Stimulated activated effector memory CD8-positive, alpha-beta T cell treated with anti-CD3 and anti-CD28 coated beads, Interleukin-12 subunit alpha, Interleukin-12 subunit beta, amount 100 ng/mL, for 72 hours (primary cell): ENCODE measurements at places on chromosomes 6 and 20.

GRCh38 chr6:16872543-16873235, 111.4 kb upstream of the ATXN1 start:
- DNase-seq: no peak

GRCh38 chr20:20261159-20261558, 106.7 kb upstream of the INSM1 start:
- DNase-seq: no peak

- DNase-seq: no peak
These were observed 11.4 kb downstream of the ANKS1A start for GRCh38 chr6:34900321-34901031.

DNA sequence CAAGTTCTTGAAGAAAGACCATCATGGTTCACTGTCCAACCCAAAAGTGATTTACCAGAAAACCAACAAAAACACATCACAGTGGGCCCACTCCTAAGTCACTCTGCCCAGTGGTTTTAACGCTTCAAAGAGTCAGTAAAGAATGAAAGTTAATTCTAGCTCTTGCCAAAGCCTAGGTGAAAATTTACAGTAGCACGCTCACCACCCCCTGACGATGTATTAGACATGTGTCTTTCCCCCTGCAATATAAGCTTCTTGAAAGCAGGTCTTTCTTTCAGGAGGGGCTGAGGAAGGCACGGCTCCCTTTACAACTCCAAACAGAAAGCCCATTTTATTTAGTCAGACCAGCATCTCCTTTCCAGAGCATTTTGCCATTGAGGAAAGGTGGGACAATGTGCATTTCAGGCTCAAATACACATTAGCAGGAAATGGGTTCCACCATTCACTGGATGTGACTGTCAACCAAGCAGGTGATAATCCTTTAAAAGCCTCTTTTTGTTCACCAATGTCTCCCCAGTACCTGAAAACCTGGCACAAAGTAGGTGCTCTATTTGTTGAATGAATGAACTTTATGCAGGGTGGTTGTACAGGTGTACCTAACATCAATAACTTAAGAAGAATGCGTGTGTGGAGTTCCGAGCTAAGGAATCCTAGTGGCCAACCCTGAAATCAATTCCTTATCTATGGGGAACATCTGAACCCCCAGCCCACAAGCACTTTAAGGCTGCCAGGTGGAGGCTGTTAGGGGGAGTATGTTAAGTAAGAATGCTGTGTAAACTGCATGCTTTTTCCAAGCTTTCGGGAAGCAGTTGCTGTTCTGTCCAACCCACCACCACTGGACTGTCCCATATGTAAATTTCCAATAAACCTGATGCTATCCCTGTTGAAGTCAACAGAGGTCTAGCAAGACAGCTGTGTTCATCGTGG, 11.4 kb downstream of the EZR start:
- DNase-seq: no peak

DNA sequence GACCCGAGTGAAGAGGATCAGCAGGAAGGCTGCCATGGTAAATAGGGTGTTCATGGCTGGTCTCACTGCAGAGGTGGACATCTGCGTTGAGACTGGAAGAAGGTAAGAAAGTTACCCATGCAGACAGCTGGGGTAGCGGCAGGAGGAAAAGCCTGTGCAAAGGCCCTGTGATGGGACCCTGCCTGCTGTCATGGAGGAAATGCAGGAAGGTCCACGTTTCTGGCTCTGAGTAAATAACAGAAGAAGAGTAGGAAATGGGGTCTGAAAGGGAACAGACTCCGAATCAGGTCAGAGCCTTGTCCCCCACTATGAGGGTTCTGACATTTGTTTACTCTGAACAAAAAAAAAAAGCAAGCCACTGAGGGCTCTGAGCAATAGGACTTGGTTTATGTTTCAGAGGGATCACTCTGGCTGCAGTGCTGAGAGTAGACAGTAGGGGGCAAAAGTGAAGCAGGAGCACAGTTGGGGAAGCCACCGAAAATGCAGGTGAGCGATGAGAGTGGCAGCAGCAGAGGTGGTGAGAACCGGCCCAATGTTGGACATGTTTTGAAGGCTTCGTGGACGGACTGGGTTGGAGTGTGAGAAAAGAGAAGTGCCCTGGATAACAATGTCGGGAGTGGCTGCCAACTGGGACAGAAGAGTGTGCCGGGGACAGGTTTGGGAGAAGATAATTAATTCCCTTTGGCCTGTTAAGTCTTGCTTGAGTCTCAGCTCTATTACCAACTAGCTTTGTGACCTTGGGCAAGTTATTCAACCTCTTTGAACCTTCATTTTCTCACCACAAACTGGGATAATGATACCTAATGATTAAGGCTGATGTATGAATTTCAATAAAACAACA, 57.9 kb upstream of the MAP7 start:
- peak; percentile 79 for DNase-seq

GRCh38 chr20:63268671-63269439, 3.8 kb upstream of the ARFGAP1 start:
- DNase-seq: no peak

DNA sequence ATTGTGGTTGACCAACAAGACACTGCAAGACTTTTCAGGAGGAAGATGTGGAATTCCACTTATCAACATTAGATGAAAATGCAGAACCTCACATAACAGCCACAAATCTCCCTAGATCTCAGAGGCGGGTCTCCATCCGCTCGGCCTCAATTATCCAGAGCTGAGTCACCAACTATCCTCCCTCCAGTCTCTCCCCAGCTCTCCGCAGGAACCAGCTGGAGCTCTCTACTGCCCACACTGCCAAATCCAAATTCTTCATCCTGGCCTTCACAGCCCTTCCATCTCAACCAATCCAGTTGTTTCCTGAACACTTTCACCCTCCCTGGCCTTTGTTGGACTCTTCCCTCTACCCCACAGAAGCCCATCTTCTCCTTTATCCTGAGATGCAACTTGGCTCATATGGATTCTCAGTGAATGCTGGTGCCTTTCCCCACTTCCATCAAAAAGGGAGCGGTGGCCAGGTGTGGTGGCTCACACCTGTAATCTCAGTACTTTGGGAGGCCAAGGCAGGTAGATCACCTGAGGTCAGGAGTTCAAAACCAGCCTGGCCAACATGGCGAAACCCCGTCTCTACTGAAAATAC, 3.5 kb upstream of the TGIF2 start:
- DNase-seq: no peak

GRCh38 chr6:118812970-118813369, 81.0 kb upstream of the ASF1A start:
- DNase-seq: no peak

DNA sequence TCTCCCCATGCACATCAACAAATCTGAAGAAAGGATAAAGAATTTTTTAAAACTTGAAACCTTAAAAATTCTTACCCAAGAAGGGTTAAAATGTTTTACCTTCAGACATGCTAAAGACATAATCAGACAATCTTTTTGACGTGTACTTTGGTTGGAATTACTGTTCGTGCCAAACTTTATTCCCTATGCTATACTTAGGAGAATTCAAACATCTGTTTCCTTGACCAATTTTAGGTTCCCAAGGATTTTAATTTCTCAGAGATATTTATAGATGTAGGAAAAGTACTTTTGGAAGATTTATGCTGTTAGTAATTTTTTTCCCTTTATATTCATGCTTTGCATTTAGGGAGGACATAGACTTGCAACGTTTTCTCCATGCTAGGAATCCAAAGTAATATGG, 108.4 kb downstream of the AFG1L start:
- no peak for DNase-seq

DNA sequence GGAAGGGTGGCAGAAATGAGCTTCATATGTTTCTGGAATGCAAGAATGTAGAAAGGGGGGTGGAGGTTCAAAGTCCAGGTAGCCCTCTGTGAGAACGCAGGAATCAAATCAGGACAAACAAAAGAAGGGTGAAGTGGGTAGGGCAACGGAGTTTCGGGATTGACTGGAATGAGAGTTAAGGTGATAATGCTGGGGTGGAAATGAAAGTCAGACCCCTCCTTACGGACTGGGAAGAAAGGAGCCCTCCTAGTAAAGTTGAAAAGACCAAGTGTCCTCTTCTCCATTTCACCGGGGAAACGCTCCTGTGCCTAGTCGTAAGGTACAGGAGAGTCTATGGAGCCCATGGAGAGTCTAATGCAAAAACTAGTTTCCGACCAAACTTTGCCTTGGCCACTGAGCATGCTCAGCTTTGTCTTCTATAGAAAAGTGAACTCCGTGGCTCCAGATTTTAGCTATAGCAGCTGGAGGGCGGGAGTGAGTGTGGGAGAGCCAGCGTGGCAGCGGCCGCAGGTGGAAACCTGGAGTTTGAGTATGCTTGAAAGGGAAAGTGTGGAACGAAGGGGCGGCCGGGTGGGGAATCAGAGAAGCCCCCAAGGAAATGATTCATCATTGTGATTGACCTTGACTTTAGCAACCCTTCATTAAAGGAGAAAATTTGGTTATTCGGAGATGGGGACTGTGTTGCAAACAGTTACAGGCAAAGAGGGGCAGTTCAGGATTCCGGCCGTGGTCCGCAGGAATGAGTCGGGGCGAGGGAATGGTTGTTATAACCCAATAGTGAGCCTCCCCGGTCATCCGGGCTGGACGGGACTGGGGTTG, 1.3 kb upstream of the LRRC1 start:
- DNase-seq: peak; percentile 5

DNA sequence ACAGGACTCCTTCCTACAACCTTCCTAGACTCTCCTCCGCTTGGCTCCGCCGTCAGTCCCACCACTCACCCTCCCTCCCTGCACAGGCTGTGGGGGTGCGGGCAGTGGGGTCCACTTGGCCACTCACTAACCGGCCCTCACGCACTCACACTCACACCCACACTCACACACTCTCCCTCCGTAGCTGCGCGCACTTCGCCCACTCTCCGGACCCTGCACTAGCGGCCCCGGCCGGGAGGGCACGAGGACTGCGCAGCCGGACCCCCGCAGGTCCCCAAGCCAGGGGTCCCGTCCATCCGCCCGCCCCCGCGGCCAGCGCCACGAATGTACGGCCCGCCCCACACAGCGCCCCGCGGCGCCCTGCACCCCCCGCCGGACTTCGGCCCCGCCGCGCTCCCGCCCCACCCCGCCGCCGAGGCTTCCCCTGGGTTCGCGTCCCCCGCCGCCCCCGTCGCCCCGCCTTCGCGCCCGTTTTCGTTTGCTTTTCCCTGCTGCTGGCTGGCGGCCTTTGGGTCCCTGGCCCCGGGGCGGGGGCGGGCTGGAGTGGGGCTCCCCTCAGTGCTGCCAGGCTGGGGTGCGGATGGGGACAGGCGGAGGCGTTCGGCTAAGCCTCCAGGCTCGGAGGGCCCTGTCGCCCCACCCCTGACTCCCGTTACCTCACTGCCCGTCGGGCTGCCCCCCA, 23.0 kb upstream of the SLC22A7 start:
- DNase-seq: no peak

GRCh38 chr20:63127700-63128364, 88.1 kb downstream of the YTHDF1 start:
- no peak for DNase-seq

GRCh38 chr6:144607998-144608735, 323.0 kb downstream of the UTRN start:
- no peak for DNase-seq

GRCh38 chr6:56147766-56148165, 99.6 kb downstream of the COL21A1 start:
- DNase-seq: no peak

DNA sequence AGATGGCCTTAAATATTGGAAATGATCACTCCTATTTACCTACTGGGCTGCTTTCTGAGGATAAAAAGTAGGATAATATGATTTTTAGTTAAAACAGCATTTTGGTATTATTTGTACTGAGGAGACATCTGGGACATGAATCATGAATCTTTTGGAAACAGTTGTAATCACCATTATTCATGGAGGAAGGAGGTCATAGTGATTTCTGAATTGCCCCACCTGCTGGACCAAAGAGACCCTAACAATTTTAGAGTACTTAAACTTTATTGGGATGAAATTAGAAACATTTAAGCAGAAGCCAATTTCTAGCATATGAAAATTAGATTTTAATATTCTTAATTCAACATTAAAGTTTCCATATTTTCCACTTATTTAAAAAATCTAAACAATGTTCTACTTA, 108.4 kb upstream of the SIM1 start:
- DNase-seq: no peak

GRCh38 chr20:35060168-35060567, 32.4 kb downstream of the TRPC4AP start:
- DNase-seq: no peak

GRCh38 chr6:119350952-119351372, 1.4 kb upstream of the MAN1A1 start:
- DNase-seq: no peak

DNA sequence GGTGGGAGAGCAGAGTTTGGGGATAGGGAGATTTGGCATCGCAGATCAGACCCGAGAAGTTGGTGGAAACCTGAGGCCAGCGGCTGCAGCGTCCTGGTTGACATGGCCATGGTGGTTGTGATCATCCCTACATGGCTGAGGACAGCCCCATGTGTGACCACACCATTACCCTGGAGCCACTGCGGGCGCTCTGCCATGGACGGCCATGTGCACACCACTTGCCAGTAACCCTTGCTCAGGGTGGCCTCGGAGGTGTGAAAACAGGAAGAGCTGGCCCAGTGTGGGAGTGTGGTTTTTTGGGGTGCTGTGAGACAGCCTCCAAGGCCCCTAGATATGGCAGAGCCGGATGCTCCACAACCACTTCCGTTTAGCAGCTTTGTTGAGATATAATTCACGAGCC, 64.4 kb downstream of the TMEM242 start:
- DNase-seq: no peak

DNA sequence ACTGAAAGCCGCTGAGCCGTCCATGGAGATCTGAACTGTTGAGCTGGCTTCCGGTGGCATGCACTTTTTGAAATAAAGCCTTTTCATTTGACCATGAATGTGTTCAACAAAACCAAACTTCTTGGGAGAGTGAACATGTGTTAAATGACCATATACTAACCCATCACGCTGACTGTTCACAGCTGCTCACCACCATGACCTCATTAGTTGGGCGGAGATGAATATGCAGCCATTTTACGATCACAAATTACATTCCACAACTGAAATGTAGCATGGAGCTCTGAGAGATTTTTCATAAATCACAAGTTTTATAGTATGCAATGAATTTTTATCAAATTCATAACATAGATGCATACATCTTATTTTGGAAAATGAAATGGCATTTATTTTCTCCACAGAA, 4.2 kb downstream of the RAMACL start:
- no peak for DNase-seq

DNA sequence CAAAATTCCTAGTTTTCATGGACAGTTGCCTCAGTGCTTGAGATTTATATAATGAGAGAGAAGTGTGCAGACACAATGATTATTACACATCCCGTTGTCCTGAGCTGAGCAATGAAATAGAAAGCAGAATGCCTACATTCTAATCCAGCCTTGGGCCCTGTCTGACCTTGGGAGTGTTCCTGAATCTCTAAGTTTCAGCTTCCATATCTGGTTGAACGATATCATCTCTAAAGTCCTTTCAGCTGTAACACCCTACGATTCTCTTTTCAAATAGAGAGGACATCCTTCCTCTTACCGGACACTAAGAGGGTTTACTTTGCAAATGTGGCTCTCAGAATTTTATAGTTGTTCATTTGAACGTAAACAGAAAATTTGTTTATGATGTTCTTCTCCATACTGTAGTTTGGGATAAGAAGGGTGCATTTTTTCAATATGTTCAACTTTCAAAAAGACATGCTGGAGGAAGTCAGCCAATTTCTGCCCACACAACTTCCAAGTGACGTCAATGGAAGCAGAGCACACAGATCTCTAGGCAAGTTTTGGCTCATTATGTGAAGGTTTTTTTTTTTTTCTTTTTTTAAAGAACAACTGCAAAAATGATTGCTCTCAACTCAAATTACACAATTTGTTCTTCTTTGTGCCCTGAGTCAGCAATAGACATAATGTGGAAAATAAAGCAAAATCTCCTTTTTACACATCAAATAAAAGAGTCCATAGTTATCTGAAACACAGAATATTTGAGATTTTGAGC, 50.4 kb downstream of the PDE7B start:
- no peak for DNase-seq

GRCh38 chr6:42140756-42141602, 1.4 kb downstream of the C6orf132 start:
- no peak for DNase-seq
